Neural crest cell (in vitro differentiated cells): ENCODE measurements at places on chromosomes 4 and X.

- DNase-seq: no peak
Observed at GRCh38 chrX:38018766-38019425, 12.5 kb downstream of the SYTL5 start.

DNA sequence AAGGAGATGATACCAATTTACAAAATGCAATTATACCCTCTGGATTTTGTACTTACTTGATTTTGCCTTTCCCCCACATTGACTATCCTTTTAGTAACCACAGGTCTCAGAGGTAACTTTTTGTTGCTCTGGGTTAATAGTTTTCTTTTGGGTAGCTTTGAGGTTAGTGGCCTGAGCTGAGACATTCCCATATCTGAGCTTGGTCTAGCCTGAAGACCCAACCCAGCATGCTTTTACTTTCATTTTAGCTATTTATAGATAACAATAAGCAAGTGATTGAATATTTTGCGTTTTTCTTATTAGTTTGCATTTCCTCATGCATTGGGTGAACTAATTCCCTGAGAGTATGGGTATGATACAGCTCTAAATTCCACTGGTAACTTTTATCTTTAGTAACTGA, 11.8 kb downstream of the HTN1 start:
- DNase-seq: no peak

DNA sequence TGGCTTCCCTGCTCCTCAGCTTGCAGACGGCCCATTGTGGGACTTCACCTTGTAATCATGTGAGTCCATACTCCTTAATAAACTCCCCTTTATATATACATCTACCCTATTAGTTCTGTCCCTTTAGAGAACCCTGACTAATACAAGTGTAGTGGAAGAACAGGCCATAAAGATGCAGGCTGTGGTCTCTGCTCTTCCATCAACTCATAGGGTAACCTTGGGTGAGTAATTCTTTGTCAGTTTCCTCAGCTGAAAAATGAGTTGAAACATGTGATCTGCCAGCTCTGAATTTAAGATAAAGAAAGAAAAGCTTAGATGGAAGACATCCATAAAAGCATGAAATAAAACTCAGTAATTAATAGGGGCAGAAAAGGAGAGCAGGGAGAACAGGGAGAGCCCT, 103.6 kb downstream of the ENOX2 start:
- DNase-seq: no peak

DNA sequence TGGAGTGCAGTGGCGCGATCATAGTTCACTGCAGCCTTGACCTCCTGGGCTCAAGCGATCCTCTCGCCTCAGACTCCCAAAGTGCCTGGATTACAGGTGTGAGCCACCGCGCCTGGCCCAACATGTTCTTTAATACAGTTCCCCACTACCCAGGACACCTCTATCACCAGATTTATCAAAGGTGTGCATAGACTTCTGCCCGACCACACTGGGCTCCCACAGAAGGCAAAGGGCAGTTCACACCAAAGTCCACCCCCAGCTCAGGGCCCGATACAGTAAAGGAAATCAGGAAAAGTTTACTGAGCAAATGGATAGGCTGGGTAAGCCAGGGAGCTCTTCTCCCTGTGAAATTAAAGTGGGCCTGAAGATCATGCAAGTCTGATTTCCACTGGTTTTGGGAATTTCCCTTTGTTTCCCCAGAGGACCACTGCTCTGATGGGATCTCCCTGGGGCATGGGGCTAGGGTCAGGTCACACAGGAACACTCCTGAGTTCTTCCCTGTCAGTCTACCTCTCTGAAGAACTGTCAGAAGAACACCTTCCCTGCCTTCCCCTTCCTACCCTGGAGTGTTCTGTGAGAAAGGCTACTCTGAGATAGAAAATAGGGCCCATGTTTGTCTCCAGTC, 17.7 kb upstream of the PIM2 start:
- no peak for DNase-seq

GRCh38 chrX:17792826-17793225, 55.5 kb downstream of the SCML1 start:
- DNase-seq: no peak

GRCh38 chrX:8803326-8803725, 2.1 kb upstream of the FAM9A start:
- no peak for DNase-seq

- no peak for DNase-seq
Observed at GRCh38 chr4:13129095-13129494, 355.0 kb downstream of the RAB28 start.

DNA sequence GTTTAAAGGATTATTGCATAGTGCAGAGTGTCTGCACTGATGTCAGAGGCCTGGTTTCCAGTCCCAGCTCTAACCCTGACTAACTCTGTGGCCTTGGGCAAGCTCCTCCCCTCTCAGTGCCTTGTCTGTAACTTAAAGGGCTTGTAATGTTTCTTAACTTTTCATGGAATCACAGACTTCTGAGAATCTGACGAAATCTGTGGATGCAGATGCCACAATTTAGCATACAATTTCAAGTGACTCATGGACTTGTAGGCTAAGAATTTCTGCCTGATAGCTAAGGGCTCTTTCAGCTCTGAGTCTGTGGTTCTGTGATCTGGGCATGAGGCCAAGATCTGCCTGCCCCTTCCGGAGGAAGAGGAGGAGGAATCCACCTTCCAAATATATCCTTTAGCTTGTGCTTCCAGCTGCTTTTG, 236.9 kb downstream of the AR start:
- DNase-seq: no peak
